Inflammatory macrophage treated with lipopolysaccharide for 1 hour (primary cell): ENCODE measurements at places on chromosomes 1 and 21.

GRCh38 chr1:215584389-215584788, 17.3 kb downstream of the KCTD3 start:
- DNase-seq: no peak

GRCh38 chr1:42966688-42967612, 8.3 kb upstream of the SLC2A1 start:
- no peak for DNase-seq

GRCh38 chr21:40638466-40639251, 208.3 kb downstream of the DSCAM start:
- DNase-seq: no peak

GRCh38 chr1:156921053-156921529, 659 bp downstream of the LRRC71 start:
- DNase-seq: no peak

DNA sequence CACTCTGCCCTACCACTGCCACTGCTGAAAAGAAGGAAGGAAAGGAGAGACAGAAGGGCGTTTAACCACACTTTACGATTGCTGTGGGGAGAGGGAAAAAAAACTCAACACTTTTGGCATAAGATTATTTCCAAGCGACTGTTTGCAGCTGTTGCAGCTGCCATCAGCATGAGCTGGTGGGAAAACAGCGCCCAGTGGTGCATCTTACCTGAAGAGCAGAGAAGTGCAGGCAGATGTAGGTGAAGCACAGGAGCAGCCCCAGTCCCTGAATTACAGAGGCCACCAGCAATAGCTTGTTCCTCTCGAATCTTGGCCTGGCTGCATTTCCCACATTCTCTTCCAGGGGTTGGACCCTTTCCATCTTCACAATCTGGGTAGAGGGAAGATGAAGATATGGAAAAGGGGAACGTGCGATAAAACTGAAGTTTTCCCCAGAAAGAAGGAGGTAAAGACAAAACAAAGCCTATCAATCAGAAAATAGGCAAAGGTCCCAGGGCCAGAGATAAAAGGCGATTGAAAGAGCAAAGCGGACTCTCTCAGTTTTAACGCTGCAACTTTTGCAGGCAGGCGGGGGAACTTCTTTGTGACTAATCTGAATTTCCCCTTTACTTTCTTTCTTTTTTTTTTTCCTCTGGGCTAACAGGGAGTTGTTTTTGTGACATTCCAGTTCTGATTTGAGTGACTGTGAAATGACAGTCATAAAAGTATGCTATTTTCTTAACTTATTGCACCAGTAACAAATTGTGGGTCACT, at the start of gene TNFSF4:
Gene TNFSF4, minus strand, starts transcription at position 516 of the 753 bp plus-strand sequence. Its CDS starts 155 bp downstream, at position 361.
- DNase-seq: peak; percentile 62

GRCh38 chr1:150142083-150142482, 7.6 kb upstream of the PLEKHO1 start:
- DNase-seq: no peak

GRCh38 chr1:233540816-233541215, 73.1 kb upstream of the KCNK1 start:
- DNase-seq: no peak

GRCh38 chr21:37909936-37910335, 6.3 kb downstream of the KCNJ6 start:
- DNase-seq: no peak

GRCh38 chr1:68015369-68015768, 35.1 kb downstream of the DIRAS3 start:
- DNase-seq: no peak

DNA sequence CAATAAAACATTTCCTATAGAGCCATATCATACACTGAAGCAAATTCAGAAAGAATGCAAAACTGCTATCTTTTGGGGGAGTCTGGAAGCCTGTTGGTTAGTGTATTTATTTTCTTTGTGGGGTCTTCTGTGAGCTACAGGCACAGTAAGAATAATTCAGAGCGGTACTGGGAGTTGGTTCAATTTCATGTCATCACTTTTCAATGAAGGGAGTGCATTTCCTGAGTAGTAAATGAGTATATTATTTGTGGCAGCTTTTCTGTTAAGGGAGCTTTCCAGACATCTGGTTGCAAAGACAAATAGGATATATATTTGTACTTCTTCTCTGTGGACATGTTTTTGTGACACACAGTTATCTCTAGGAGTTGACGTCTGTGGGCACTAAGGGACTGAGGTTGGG, 130.6 kb downstream of the HUNK start:
- no peak for DNase-seq

- no peak for DNase-seq
Observed at GRCh38 chr1:228022571-228023293, 15.9 kb downstream of the WNT3A start.

GRCh38 chr1:115327270-115327669, 10.8 kb downstream of the NGF start:
- no peak for DNase-seq

GRCh38 chr1:56645677-56646305, 677 bp downstream of the PRKAA2 start:
- DNase-seq: no peak

- DNase-seq: no peak
Observed at GRCh38 chr1:24091971-24092482, 19.9 kb downstream of the MYOM3 start.

DNA sequence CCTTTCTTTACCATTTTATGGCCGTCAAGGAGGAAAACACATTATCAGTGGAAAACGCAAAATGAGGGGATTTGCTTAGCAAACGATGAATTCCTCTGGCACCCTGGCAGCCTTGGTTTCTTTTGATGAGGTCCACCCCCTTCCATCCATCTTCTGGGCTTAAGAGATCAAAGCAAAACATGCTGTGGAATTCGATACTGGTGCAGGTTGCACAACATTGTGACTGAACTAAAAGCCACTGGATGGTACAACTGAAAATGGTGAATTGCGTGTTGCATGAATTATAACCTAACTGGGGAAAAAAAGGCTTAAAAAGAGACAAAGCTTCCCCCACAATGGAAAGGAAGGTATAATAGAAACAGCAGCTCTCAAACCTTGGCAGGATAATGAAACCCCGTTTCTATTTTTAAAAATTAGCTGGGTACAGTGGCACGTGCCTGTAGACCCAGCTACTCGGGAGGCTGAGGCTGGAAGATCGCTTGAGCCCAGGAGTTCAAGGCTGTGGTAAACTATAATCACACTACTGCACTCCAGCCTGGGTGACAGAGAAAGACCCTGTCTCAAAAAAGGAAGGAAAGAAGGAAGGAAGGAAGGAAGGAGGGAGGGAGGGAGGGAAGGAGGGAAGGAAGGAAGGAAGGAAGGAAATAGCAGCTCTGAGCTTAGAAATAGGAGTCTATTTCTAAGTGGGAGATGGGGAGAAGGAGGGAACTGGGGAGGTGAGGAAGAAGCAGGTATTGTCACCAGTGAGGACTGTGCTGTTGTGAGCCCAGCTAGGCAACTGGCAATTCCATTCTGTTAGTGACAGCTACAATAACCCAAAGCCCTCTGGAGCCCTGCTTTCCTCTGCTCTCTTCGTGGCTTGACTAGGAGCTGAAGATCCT, 29.0 kb upstream of the LGALS8 start:
- DNase-seq: no peak

DNA sequence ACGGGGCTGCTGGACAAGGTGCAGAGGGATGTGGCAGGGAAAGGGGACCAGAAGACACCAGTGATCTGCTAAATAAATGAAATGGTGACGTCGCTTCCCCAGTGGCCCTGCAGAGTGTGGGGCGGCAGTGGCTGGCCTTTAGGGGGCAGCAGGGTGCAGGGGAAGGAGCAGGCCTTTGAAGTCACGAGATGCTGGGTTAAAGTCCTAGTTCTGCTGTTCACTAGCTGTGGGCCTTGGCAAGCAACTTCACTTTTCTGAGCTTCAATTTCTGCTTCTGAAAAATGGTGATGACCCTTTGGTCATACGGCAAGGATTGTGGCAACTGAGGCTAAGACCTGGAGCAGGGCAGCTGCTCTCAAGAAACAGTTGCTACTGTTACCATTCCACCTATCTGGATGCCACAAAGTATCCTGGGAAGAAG, 9.2 kb upstream of the GALE start:
- peak; percentile 94 for DNase-seq

DNA sequence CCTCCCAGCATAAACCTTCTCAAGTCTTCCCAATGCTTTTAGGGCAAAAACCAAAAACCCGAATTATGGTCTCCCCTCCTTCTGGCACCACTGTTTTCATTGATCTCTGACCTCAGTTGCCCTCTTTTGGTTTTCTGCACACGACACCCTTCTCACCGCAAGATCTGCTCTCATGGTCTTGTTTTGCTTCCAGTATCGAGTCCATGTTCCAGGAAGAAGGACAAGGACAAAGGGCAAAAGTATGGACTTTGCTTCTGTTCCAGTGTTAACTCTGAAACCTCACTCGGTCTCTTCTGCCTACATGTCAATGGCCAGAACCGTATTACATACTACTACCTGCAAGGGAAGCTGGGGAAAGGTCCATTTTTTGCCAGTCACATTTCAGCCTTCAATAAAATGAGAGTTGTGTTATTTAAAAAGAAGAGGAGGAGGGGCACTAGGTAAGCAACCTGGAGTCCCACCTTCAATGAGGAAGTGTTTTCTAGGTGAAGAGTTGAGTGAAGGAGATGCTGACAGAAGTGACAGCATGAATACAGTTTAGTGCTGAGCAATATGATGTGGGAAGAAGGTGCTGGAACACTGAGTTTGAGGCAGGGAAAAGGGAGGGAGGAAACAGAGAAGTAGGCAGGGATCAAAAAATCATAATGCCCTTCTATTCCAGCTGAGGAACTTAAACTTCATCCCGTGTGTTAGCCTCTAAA, 183.4 kb downstream of the FGGY start:
- DNase-seq: no peak

DNA sequence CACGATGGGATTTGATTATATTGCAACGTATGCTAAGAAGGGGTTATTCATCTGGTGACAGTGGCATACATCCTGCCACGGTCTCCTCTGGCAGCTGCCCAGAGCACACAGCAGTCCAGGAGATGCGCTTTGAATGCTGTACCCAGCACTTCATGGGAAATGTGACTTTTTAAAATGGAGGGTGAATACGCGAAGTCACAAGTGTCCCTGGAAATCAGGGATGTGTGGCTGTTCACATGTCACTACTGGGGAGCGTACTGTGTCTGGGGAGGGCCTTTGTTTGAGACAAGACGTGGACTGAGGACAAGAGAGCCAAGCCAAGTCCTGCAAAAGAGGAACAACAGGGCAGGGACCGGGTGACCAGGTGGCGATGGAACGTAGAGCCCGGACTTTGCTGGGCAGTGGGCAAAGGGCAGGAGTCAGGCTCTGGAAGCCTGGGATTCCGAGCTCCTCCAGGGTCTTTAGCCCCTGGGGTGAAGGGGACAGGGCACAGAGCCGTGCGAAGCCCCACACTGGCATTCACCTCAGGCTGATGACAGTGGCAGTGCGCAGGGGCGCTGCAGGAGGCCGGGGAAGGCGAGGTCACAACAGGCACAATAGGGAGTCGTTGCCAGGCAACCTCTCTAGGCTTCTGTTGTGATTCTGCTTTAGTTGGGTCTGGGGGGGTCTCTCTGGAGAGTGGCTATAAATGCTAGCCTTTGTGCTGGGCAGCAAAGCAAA, 11.4 kb upstream of the ZBTB21 start:
- no peak for DNase-seq

DNA sequence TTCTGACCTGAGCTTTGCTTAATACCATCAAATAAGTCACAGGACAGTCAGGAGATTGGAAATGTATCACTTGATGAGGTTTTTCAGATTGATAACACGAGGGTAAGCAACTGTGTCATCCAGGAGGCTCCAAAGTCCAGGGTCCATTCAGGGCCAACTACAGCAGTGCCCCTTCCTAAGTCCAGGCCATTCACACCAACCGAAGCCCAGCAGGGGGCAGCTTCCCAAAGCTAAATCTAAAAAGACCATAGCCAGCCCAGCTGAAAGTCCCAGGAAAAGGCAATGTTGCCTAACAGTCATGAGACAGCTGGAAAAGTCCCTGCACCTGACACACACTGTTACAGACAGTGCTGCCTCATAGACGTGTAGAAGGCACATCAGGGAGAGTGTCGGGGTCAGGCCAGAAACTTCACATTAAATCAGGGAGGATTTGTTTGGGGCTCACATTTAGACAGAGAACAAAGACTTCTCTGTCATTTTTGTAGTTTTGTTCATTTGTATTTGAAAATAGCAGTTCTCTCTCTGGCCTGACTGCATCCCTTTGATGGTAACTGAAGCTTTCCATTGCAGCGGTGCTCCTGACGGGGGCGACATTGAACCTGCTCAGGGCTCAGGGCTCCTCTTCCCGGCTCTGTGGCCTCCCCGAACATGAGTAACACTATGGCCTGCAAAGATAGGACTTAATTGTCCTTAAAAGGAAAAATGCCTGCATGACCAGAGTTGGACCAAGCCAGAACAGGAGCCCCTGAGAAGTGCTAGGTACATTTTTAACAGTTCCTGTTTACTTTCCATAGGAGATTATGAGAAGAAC, 200.4 kb downstream of the NRIP1 start:
- peak; percentile 84 for DNase-seq

DNA sequence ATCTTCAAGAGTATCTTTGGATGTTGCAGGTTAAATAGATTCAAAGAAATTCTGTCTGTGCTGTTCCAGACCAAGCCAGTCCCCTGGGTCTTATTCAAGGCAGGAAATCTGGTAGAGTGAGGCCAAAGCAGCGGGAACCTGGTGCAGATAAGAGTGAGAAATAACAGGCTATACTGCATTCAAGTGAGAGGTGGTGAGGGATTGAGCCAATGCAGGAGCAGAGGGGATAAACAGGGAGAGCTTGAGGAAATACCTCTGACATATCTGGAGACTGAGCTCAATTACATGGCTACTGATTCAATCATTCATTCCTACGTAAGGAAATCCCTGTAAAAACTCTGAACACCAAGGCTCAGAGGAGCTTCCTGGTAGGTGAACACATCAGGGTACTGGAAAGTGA, 17.2 kb upstream of the PSMA5 start:
- DNase-seq: no peak

GRCh38 chr1:116504308-116505156, 66.3 kb downstream of the CD58 start:
- DNase-seq: peak; percentile 99

GRCh38 chr1:172162236-172162635, 258.2 kb upstream of the C1orf105 start:
- no peak for DNase-seq

DNA sequence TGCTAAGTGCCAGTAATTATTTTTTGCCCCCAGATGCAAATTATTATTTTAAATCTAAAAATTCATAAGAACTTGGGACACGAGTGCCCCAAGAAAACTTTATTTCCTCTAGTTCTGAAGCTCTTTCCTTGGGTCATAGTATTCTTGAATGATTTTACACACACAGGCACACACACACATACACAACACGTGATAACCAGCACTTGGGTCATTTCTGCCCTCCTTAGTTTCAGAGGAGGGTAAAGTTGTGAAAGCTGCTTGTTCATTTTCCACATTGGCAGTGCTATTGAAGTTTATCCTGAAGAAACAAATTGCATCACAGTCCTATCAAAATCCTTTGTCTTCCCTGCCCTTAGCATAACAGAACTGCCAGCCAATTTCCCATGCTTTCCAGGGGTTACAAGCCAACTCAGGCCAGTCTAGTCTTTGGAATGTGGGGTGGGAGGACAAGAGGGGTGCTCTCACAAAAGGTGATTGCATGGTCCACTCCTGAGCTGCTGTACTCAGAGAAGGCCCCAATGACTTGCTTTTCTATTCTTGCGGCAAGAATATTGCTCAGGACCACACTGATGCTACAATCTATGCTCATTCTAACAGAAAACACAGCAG, 98.5 kb upstream of the POGK start:
- no peak for DNase-seq
